ENCODE measurements at places on chromosomes 4 and X.

DNA sequence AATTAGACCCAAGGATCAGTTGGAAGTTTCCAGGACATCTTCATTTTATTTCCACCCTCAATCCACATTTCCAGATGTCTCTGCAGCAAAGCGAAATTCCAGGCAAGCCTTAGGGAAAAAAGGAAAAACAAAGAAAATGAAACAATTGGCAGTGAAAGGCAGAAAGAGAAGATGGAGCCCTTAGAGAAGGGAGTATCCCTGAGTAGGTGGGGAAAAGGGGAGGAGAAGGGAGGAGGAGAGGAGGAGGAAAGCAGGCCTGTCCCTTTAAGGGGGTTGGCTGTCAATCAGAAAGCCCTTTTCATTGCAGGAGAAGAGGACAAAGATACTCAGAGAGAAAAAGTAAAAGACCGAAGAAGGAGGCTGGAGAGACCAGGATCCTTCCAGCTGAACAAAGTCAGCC lies at the start of gene PLP1:
PLP1 (plus strand) TSS at position 295 of the 400 bp plus-strand sequence. CDS start 156 bp downstream, outside the sequence.
- DNase-seq = no peak

- DNase-seq = no peak
Measured at GRCh38 chr4:14602206-14602605, 400.1 kb upstream of the CPEB2 start.

GRCh38 chr4:188002751-188003150 lies 7.2 kb downstream of the ZFP42 start:
- DNase-seq = no peak

DNA sequence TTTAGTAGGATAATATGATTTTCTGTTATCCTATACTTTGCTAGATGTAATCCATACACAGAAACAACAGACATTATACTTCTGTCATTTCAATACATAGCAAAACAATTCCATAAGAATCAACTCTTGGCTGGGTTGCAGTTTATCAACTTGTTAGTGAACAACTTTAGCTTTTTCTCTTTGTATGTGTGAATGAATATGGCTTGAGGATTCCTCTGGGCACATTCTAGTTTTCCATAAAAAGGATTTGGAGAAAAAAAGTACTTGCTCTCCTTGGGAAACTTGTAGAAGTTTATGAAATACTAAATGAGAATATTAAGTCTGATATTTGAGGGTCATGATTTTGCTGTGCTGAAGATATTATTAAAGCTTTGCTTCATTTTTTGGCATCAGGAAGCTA lies 210.7 kb upstream of the GIMD1 start:
- no peak for DNase-seq

DNA sequence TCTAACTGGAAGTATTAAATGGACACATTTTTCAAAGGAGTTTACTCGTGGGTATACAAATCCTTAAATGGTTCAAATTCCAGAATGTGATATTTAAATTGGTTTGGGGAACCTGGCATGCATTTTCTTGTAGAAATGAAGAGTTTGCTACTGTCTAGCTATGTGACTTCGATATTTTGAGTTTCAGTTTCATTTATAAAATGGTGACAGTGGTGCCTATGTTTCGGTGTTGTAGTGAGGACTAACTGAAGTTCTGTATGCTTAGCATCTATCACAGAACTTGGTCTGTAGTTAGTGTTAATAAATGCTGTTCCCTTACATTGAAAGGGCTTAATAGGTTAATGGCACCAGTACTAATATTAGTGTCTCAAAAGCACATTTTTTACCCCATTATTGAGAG lies 29.4 kb downstream of the TRPC5 start:
- no peak for DNase-seq

GRCh38 chrX:127908384-127908783 lies 143.8 kb downstream of the ACTRT1 start:
- no peak for DNase-seq

- DNase-seq = no peak
Measured at GRCh38 chr4:77994194-77994721, 62.9 kb upstream of the FRAS1 start.

Data from activated naive CD4-positive, alpha-beta T cell (primary cell).